ENCODE measurements at places on chromosomes 5 and 9.

DNA sequence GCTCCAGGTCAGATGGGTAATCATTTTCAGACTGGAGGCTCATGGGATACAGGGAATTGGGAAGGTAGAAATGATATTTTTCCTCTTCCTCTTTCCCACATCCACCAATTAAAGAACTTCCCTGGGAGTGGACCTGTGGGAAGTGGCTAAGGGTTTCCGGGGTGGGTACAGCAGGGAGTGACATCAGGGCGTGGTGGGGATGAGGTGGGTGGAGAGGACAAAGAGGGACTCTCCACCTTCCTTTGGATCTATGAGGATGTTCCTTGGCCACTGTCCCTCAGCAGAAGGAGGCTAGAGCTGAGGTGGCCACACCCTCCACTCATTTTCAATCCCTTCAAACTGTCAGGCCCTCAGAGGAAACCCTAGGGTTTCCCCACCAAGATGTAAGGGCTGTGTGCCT lies 54.7 kb downstream of the IRF1 start:
- DNase-seq, result no peak

DNA sequence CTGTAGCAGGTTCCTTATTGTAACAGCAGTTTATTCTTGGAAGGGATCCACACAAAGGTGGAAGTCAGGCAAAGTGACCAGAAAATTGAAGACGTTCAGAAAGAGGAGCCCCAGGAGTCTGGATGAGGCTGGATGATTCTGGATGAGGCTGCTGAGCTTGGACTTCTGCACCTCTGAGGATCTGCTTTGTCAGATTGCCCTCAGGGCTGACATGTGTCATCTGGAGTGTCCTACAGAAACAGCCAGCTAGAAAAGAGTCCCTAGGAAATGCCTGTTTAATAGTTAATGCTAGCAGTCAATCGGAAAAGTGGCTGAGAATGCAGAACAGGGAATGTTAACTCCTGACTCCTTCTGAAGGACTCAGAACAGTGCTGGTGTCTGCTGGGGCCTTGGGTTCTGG lies 236.4 kb downstream of the LRRC70 start:
- DNase-seq, result no peak

- no peak for DNase-seq
Observed at GRCh38 chr5:136890431-136891148, 525.2 kb upstream of the TRPC7 start.

GRCh38 chr9:135819905-135820304 lies 87.4 kb downstream of the CAMSAP1 start:
- no peak for DNase-seq

GRCh38 chr5:60829490-60830266 lies 14.4 kb downstream of the ELOVL7 start:
- no peak for DNase-seq

DNA sequence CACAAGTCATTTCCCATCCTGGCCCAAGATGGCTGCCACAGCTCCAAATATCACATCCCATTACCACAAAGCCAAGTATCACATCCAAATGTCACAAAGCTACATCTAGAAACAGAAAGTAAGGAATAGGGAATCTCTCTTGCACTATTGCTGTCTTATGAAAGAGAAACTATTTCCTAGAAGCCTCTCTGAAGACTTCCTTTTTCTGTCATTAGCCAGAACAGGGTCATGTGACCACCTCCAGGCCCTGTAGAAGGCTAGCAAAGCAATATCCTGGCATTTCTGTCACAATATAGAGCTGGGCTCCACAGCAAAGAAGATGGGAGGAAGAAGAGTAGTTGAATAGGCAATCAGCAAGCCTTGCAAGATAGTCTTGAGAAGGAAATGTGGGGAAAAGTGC lies 99.2 kb downstream of the SH3TC2 start:
- no peak for DNase-seq
